ENCODE measurements at places on chromosomes 12 and 14. TPM values are rescaled to one million over a fixed set of nuclear protein-coding genes. Genes with fewer than 3 reads are reported as not detected.

- no peak for DNase-seq
Measured at GRCh38 chr12:58966939-58967338, 46.6 kb upstream of the LRIG3 start.

DNA sequence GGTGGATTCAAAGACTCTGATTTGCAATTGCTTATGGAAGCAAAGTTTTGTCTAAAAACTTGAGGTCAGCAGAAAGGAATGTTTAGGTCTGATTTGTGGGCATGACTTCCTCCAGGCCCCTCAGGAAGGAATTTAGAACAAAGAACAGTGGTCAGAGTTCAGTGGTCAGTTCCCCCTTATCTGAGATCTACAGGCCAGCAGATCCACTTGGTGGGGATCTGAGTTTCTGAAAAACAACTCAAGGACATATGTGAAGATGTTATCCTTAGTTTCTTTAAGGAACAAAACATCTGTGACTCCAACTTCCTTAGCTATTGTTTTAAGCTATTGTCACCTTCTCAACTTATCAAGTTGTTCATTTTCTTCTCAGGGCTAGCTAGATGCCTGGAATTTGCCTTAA is 28.0 kb upstream of the NAA30 start:
- DNase-seq = no peak

DNA sequence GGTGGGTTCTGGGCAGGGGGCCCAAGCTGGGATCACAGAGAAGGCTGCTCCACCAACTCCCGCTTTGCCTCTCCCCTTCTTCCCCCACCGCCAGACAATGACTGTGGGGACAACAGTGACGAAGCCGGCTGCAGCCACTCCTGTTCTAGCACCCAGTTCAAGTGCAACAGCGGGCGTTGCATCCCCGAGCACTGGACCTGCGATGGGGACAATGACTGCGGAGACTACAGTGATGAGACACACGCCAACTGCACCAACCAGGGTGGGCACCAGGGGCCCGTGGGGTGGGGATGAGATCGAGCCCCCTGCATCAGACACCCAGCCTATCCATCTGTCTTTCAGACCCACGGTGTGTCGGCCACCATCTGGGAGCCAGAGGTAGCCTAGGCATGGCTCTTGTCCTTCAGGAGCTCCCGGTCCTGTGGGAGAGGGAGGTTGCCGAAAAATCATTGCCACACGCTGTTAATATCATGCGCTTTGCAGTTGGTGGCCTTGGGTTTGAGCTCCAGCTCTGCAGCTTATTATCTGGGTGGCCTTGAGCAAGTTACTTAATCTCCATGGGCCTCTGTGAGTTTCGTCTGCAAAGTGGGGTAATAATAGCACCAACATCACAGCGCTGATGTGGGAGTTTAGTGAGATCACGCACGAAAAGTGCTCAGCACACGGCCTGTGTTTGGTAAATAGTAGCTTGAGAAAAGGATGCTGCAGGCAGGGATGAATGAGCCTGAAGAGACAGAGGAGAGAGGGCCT is 21.8 kb upstream of the LRP1-AS start:
- no peak for DNase-seq

The NTF3 gene
- total RNA-seq = 1.2 TPM

The PRR4 gene
- 7.9 TPM for total RNA-seq

The OR6C65 gene
- not detected for total RNA-seq

The KRT80 gene
- total RNA-seq = 1.9 TPM

All from prostate gland (tissue), 2 donors.